Neural progenitor cell (in vitro differentiated cells): ENCODE measurements at places on chromosomes 6 and 20.
A peak's percentile ranks its signal among the peaks of the same experiment; 100 is the strongest.

- no peak for DNase-seq
These were observed 231.2 kb upstream of the ZFP64 start for GRCh38 chr20:52422574-52423336.

DNA sequence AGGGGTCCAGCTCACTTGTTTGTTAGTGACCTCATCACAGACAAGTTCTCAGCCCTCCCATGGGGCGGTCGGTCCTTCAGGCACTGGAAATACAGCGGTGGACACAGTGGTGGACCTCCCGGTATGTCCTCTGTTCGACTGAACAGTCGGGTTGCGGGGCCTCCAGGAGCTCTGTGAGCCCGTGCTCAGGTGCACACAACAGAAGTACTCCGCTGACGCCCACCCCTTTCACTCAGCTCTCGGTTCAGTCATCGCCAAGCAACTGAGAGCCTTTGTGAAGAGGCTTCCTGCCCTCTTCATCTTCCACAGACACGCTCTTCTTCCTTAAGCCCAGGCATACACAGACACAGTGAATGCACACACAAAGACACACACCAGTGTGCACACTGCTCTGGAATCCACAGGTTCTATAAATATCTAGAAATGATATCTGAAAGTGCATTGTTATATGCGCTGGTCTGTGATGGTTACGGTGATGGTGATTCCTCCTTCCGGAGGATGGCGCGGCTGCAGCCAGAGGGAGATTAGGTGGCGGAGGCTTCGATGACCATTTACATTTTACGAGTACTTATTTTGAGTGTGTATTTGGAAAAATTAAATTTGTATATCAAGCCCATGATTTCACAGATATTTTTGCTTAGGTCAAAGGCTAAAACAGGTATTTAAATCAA lies 46.8 kb upstream of the BHLHE23 start:
- no peak for DNase-seq

DNA sequence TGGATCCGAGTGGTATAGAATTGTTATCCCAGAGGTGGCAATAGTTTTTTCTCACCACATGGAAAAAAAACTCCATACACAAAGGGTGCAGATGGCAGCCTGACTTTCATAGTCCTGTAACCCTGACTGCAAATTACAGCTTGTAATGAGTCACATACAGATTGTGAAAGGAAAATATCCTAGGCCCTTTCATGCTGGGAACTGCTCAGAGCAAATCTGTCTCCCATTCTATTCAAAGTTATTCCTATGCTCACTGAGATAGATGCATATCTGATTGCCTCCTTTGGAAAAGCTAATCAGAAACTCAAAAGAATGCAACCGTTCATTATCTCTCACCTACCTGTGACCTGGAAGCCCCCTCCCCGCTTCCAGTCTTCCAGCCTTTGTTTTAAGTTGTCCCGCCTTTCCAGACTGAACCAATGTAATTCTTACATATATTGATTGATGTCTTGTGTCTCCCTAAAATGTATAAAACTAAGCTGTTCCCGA lies 108.7 kb upstream of the MAP3K4 start:
- DNase-seq, result no peak

DNA sequence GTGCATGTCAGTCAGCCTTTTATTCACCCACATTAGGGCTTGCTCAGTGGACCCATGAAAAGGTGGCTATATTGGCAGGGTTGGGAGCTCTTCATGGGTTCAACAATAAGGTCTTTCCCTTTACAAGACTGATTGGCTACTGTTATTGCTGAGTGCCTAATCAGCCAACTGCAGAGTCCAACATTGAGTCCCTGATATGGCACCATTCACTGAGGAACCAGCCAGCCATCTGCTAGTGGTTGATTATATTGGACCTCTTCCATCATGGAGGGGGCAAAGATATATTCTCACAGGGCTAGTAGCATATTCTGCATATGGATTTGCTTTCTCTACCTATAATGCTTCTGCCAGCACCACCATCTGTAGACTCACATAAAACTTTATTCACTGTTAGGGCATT lies 69.9 kb downstream of the CDKAL1 start:
- no peak for DNase-seq

GRCh38 chr6:157059781-157060180 lies 263.5 kb downstream of the TMEM242 start:
- DNase-seq, result peak; percentile 61

- DNase-seq, result no peak
These were observed 72.5 kb downstream of the PDSS2 start for GRCh38 chr6:107386904-107387303.

DNA sequence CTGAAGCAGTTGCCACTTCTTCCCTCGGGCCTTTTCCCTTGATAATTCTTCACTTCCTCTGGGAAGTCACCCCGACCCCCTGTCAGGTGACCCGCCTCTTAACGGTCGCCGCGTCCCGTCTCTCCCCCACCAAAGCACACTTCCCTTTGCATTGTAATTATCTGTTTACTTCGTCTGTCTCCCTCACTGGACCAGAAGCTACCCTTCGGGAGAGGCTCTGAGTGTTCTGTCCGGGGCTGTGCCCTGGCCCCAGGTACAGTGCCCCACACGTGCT lies 771 bp upstream of the SNAI1 start:
- DNase-seq, result no peak

GRCh38 chr6:122491919-122492555 lies 20.4 kb upstream of the SERINC1 start:
- DNase-seq, result peak; percentile 13

GRCh38 chr6:158758941-158759479 lies 60.2 kb downstream of the EZR start:
- DNase-seq, result no peak

DNA sequence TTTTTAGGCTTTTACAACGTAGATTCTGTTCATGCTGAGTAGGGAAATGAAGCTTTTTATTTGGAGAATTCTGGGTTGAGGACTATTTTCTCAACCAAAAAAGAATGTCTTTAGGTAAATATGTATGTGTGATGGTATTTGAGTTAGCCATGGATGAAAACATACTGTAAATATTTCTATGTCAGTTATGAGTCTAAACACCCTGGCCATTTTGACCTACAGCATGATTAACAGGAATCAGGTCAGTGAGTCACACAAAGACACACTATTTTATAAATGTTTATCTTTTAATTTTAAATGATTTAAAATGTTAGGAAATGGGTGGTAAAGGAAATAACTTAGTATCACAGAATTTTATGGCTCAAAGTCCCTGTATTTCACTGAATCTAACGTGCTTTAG lies 851.7 kb upstream of the MAP3K7 start:
- no peak for DNase-seq

GRCh38 chr6:119978274-119978889 lies 628.8 kb upstream of the MAN1A1 start:
- peak; percentile 32 for DNase-seq

GRCh38 chr6:112253498-112253840 lies 898 bp downstream of the LAMA4 start:
- DNase-seq, result peak; percentile 17

GRCh38 chr6:30171677-30172471 lies 8.5 kb downstream of the TRIM15 start:
- peak; percentile 79 for DNase-seq

DNA sequence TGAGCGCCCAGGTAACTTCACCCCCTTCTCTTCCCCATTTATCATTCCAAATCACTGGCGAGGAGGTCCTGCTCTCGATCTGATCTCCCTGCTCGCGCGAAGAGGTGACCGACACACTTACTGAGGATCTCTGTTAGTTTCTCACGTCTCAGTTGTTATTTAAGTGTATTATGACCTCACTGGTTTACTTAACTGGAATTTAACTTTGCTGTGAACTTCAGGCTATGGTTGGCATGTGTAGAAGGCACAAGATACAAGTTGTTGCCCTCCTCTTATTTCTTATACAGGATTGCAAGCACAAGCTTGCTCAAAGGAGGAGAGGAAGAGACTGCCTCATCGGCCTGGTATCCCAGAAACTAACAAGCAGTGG lies 1.2 kb downstream of the RNF217 start:
- no peak for DNase-seq

DNA sequence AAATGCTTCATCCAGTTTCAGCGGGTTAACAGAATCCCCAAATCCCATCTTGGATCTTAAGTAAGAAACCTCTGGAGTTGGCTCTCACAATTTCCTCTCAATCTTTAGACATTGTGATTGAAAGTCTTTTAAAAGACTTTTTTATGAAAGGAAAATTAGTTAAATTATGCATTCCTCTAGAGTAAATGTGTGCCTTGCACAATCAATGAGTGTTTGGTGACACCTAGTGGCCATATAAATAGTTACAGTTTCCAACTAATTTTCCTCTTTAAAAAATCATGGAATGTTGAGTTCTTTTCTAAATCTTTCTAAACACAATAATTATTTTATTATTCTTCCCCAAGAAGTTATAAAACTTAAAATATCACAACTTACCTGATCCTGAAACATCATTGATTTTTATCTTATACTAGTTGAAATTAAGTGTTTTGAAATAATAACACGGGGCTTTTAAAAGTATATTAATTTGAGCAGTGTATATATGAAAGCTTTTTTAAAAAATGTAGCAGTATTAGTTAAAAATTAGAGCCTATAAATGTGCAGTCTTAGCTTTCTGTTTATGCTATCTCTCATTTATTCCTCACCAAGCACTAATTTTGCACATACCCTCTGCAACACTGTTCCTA lies 66.4 kb downstream of the PKHD1 start:
- peak; percentile 42 for DNase-seq
